Vagina (tissue), 2 donors: ENCODE measurements at places on chromosomes 16 and 17.
A peak's percentile ranks its signal among the peaks of the same experiment; 100 is the strongest.

- peak overlapping the region; percentile 93 for H3K27ac ChIP-seq
- H3K4me1 ChIP-seq, result peaks cover 40% of the 10 kb centered on the region
- DNase-seq, result no peak
- no peaks in the 10 kb centered on the region for H3K36me3 ChIP-seq
- no peaks in the 10 kb centered on the region for H3K27me3 ChIP-seq
These were observed 744 bp downstream of the CMIP start for GRCh38 chr16:81445143-81445961.

- no peak overlapping the region for H3K27ac ChIP-seq
- no peak for DNase-seq
- H3K4me3 ChIP-seq, result no peak overlapping the region
These were observed 25.4 kb downstream of the PELP1 start for GRCh38 chr17:4678448-4679026.

GRCh38 chr16:9203956-9204355, 112.5 kb downstream of the HAPSTR1 start:
- no peak overlapping the region for H3K4me3 ChIP-seq
- H3K36me3 ChIP-seq, result no peaks in the 10 kb centered on the region
- H3K27me3 ChIP-seq, result no peaks in the 10 kb centered on the region
- DNase-seq, result no peak

DNA sequence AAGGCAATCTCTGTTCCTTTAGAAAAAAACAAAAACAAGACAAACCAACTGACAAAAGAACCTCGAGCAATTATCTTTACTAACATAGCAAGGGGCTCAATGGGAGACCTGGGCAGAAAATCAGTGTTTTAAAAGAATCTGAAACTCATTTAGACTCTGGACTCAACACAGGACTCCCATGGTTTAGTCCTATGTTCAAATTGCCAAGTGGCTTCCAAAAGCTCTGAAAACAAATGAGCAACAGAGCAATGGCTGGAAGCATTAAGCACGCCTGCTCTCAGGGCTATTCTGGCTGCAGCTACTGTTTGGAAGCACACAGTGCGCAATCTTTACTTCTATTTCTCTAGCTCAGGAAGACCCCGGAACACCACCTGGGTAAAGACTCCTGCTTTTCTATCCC, 162.0 kb downstream of the AATF start:
- H3K36me3 ChIP-seq, result no peaks in the 10 kb centered on the region
- no peak overlapping the region for H3K27ac ChIP-seq
- no peaks in the 10 kb centered on the region for H3K4me1 ChIP-seq
- H3K27me3 ChIP-seq, result no peaks in the 10 kb centered on the region
- H3K4me3 ChIP-seq, result no peak overlapping the region
- no peak for DNase-seq

- no peak for DNase-seq
- no peak overlapping the region for H3K4me3 ChIP-seq
- H3K4me1 ChIP-seq, result peaks cover 100% of the 10 kb centered on the region
- H3K36me3 ChIP-seq, result no peaks in the 10 kb centered on the region
- peak overlapping the region; percentile 81 for H3K27ac ChIP-seq
- no peaks in the 10 kb centered on the region for H3K27me3 ChIP-seq
These were observed 301.2 kb downstream of the SEC14L1 start for GRCh38 chr17:77441940-77442339.

DNA sequence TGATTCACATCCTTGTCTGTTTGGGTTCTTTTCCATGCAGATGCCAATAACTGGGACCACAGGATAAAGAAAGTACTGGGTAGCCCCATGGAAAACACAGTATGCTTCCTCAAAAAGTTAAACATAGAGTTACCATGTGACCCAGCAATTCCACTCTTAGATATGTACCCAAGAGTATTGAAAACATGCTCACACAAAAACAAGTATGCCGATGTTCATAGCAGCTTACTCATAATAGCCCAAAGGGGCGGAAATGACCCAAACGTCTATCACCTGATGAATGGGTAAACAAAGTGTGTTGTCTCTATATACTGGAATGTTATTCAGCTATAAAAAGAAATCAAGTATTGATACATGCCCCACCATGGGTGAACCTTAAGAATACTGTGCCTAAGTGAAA, 55.4 kb downstream of the CYB5B start:
- peaks cover 30% of the 10 kb centered on the region for H3K4me1 ChIP-seq
- H3K4me3 ChIP-seq, result no peak overlapping the region
- no peaks in the 10 kb centered on the region for H3K27me3 ChIP-seq
- no peaks in the 10 kb centered on the region for H3K36me3 ChIP-seq
- no peak for DNase-seq
- H3K27ac ChIP-seq, result no peak overlapping the region

- peak overlapping the region; percentile 66 for H3K27ac ChIP-seq
- H3K27me3 ChIP-seq, result no peaks in the 10 kb centered on the region
- DNase-seq, result no peak
- H3K4me3 ChIP-seq, result no peak overlapping the region
- no peaks in the 10 kb centered on the region for H3K36me3 ChIP-seq
- peaks cover 90% of the 10 kb centered on the region for H3K4me1 ChIP-seq
These were observed 5.2 kb downstream of the EPN2 start for GRCh38 chr17:19242323-19242722.

- no peak for DNase-seq
- no peaks in the 10 kb centered on the region for H3K27me3 ChIP-seq
- no peak overlapping the region for H3K4me3 ChIP-seq
- no peak overlapping the region for H3K27ac ChIP-seq
- H3K36me3 ChIP-seq, result no peaks in the 10 kb centered on the region
- H3K4me1 ChIP-seq, result peaks cover 2% of the 10 kb centered on the region
These were observed 28.1 kb upstream of the ADAMTS18 start for GRCh38 chr16:77462894-77463293.

DNA sequence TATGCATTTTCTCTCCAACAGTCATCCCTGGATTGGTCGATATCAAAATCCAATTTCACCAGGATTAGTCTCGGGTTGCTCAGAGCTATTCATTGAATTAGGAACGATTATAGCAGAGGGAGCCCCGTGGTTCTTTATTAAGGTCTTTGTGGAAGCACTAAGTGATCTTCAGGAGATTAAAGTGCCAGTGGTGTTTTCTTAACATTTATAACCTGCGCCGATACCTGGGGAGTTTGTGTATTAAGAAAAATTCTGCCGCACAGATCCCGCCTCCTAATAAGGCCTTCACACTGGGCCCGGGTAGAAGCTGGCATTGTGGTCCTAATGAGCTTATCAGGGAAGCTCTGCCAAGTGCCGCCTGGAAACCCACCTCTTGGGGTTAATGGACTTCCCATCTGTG, 238.7 kb downstream of the RBFOX1 start:
- no peak for DNase-seq
- H3K27ac ChIP-seq, result no peak overlapping the region
- H3K4me1 ChIP-seq, result no peaks in the 10 kb centered on the region
- H3K27me3 ChIP-seq, result no peaks in the 10 kb centered on the region

DNA sequence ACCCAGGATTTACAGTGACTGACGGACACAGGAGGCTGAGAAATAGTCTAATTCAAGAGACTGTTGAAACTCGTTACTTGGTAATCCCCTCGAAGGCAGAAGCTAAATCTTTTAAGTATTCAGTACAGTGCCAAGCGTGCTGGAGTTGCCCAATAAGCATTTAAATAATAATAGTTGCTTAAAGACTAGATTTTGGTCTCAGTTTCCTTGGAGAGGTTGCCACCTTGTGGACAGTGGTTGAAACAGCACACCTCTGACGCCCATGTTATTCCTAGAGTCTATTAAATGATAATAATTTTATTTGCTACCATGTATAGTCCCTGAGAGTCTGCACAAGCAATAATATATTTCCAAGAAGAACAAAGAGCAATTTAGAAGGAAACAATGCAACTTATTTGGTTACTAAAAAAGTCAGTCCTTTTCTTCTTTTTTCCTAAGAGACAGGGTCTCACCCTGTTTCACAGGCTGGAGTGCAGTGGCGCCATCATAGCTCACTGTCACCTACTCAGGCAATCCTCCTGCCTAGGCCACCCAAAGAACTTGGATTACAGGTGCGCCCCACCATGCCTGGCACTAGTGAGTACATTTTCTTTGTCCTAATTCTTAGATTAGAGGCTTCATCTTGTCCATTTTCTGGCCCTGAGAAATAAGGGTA, 138.0 kb upstream of the NUDT7 start:
- no peaks in the 10 kb centered on the region for H3K4me1 ChIP-seq
- H3K36me3 ChIP-seq, result no peaks in the 10 kb centered on the region
- no peak overlapping the region for H3K27ac ChIP-seq
- H3K4me3 ChIP-seq, result no peak overlapping the region

GRCh38 chr16:82880346-82880745, 253.6 kb downstream of the CDH13 start:
- no peak overlapping the region for H3K27ac ChIP-seq
- H3K4me1 ChIP-seq, result no peaks in the 10 kb centered on the region
- DNase-seq, result no peak
- no peaks in the 10 kb centered on the region for H3K27me3 ChIP-seq
- H3K4me3 ChIP-seq, result no peak overlapping the region

DNA sequence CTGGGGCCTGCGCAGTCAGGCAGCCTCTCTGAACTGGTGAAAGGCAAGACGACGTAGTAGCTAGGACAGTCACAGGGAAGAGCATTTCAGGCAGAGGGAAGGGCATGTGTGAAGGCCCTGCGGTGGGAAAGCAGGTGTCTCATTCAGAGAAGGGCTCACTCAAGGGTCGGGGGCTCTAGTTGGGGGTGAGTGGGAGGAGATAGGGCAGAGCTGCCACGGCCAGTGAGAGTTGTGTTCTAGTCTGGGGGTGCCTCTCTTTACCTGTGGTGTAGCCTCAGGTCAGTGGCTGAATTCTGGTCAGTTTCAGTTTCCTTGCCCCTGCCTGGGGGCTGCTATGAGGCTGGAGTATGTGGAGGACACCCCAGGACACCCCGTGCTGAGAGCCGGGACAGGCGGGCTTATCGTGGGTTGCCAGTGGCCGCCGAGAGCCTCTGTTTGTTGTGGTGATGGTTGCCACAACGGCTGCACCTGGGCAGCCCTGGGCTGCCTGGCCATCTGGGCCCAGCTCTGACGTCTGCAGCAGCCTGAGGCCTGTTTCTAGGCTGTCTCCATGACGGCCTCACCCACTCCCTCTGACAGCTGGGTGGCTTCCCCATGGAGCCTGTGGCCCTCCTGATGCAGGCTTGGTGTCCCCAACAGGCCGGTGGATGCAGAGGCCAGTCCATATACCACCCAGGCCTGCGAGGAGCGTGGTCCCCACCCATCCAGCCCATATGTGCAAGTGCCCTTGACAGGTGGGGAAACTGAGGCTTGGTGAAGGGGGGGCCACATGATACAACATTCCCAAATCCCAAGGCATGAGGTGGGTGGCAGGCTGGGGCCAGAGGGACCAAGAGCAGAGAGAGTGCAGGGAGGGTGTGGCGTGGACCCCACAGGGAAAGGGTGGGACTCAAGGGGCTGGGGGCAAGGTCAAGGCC, 10.8 kb downstream of the MAP2K3 start:
- no peak overlapping the region for H3K4me3 ChIP-seq
- H3K4me1 ChIP-seq, result peaks cover 2% of the 10 kb centered on the region
- no peak overlapping the region for H3K27ac ChIP-seq
- DNase-seq, result no peak

GRCh38 chr16:50154420-50154950, 1.4 kb downstream of the TENT4B start:
- peak overlapping the region; percentile 77 for H3K27ac ChIP-seq
- peak overlapping the region; percentile 85 for H3K4me3 ChIP-seq
- no peaks in the 10 kb centered on the region for H3K27me3 ChIP-seq
- H3K36me3 ChIP-seq, result no peaks in the 10 kb centered on the region

DNA sequence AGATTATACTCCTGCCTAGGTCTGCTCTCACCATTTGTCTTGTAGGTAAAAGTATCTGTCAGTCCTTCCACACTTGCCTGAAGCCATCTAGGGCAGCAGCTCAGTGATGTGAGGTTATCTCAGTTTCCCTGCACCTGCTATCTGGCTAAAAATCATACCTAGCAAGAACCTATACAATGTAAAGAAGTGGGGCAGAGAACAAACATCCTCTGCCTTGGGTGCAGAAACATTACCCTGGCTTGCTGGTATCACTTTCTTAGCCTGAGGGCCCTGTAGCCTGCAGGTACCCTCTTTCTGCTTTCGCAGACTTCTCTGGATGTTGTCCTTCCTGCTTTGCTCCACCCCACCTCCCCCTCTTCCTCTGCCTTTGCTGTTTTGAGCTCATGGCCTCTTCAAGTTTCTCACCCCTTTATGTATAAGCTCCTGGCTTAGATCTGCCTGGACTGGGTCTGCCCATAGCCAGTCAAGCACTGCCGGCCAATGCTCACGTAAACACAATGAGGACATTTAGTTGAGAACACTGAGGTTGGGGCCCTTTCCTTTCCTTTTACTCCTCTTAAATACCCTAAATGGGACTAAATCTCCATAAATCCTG, 8.7 kb upstream of the SDK2 start:
- H3K36me3 ChIP-seq, result no peaks in the 10 kb centered on the region
- no peak overlapping the region for H3K27ac ChIP-seq
- H3K4me3 ChIP-seq, result no peak overlapping the region
- no peaks in the 10 kb centered on the region for H3K27me3 ChIP-seq

- H3K4me3 ChIP-seq, result no peak overlapping the region
- no peaks in the 10 kb centered on the region for H3K36me3 ChIP-seq
- H3K27ac ChIP-seq, result no peak overlapping the region
- H3K27me3 ChIP-seq, result peaks cover 21% of the 10 kb centered on the region
- no peak for DNase-seq
- H3K4me1 ChIP-seq, result peaks cover 38% of the 10 kb centered on the region
These were observed 2.6 kb upstream of the AATF start for GRCh38 chr17:36945959-36946725.

- H3K27ac ChIP-seq, result no peak overlapping the region
- peaks cover 24% of the 10 kb centered on the region for H3K4me1 ChIP-seq
- H3K4me3 ChIP-seq, result no peak overlapping the region
- H3K36me3 ChIP-seq, result peaks cover 4% of the 10 kb centered on the region
- H3K27me3 ChIP-seq, result no peaks in the 10 kb centered on the region
- DNase-seq, result no peak
These were observed 14.0 kb downstream of the CYB5B start for GRCh38 chr16:69438465-69438864.

DNA sequence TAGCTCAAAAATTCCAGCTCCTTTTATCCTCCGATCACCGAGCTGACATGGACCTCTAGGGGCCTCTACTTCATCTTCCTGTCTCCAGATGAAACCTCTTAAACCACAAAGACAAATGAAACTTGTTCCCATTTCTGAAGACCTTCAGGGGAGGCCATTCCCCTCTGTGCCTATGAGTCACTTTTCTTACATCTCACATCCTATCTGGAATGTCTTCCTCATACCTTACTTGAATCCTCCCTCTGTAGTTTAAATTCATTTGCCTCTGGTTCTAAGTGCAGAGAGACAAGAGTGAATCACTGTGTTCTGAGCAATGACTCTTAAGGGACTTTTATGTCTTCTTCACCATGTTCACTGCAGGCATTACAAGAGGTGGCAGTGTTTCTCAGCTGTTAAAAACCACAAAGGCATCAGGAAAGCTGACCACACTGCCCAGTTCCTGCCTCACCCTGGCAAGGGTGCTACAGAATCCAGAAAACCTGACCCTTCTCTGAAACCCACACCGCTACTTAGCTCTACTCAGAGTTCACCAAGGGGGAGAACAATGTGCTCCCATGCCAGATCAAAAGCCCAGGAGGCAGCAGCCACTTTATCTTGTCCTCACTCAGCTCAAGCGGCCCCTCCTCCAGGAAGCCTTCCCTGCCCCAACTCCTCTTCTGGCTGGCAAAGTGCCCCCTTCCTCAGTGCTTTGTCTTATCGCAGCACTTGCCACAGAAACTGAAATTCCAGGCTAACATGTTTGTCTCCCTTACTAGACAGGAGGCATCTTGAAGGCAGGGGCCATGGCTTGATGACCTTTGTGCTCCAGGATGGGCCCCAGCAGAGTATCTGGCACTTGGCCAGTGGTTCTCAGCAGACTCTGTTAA, 6.4 kb downstream of the CUEDC1 start:
- H3K36me3 ChIP-seq, result no peaks in the 10 kb centered on the region
- no peaks in the 10 kb centered on the region for H3K27me3 ChIP-seq
- peaks cover 100% of the 10 kb centered on the region for H3K4me1 ChIP-seq
- DNase-seq, result no peak
- H3K4me3 ChIP-seq, result no peak overlapping the region
